ENCODE measurements at places on chromosomes 3 and 15.

- DNase-seq, result no peak
Measured at GRCh38 chr15:83380059-83380458, 67.1 kb upstream of the SH3GL3 start.

- no peak for DNase-seq
Measured at GRCh38 chr3:189577050-189577951, 53.9 kb upstream of the TP63 start.

GRCh38 chr3:65146179-65146578, 458.4 kb upstream of the ADAMTS9 start:
- no peak for DNase-seq

DNA sequence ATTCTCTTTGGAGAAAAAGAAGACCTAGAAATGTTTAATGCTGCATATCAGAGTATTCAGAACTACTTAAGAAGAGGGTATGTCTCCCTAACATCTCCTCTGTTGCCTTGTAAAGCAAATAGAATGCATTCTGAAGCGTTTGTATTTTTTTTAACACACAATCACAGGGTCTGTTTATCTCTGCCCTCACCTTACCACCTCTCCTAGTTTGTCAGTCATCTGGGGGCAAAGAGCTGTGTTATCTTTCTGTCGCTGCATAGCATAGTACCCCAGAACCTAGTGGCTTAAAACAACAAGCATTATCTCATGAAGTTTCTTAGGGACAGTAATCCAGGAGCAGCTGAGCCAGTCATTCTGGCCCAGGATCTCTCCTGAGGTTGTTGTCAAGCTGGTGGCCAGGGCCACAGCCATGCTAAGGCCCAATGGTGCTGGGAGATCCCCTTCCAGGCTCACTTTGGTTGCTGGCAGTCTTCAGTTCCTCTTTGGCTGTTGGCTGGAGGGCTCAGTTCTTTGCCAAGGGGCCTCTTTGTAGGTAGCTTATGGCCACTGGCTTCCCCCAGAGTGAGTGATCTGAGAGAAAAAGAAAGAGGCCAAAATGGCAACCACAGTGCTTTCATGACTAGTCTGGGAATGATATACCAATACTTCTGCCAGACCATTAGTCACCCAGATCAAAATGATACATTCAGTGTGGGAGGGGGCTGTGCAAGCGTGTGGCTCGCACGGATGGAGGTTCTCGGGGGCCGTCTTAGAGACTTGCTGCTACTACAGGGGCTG, 17.8 kb downstream of the EDEM1 start:
- no peak for DNase-seq

GRCh38 chr3:28347374-28348264, 902 bp upstream of the ZCWPW2 start:
- DNase-seq, result no peak

DNA sequence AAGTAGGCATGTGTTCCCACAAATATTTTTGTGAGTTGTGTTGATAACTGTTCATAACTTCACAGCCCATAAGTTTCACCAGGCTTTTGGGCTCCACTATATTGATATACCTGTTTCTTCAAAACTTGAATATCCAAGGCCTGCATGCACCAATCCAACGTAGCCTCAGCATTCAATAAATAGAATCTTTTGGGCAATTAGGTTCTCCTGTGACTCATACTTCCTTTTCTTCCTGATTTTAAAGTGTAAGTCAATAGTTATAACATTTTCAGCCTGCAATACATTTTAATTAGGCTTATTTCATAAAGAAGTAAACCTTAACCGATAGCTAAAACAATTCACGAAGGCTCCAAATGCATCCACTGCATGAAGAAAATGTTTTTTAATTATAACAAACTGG, 97.8 kb upstream of the SPRED1 start:
- DNase-seq, result no peak

DNA sequence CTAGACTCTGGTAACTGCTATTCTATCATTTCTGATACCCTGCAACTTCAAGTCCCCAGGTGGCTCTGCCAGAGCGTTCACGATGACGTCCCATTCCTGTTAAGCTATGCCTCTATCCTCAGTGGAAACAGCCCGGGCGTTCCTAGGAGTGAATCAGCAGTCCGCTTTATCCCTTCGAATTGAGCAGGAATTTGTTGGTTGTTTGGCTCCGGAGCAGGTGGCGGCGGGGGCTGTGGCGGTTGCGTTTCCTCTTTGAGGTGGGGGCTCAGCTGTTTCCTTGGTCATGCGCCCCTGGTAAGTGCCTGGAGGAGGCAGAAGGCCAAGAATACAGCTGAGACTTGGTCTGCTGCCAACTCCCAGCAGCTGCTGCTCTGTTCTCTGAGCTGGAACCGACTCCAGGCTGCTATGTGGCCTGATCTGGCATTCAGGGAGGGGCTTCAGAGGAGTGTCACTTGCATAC, 25.2 kb downstream of the ARPP21 start:
- DNase-seq, result no peak

DNA sequence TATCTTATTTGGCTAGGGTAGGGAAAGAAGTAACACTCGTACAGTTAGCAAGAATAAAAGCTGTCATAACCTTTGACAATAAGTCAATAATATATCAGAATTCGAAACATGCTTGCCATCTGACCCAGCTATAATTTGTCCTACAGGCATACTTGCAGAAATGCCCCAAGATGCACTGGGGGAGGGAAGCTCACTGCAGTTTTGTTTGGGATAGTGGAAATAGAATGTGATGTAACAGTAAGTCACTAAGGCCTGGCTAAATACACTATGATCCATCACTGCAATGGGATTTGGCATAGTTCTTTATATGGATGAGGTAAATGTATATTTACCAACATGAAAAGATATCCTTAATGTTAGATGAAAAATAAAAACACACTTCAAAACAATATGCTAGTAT, 25.5 kb upstream of the TMOD3 start:
- no peak for DNase-seq

DNA sequence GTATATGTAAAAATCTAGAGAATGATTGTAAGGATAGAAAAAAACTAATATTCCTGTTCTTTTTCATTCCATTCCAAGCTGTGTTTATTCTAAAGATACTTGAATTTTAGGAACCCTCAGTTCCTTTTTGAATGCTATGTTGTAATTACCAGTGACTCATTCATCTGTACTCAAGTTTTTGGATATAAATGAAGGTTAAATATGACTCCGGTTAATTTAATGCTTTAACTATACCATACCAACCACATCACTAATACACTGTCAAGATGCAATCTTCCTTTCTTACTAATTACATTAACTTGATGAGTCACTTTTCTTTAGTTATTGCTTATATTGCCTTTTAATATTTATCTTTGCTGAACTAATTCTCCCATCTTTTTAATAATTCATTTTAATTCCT, 68.8 kb upstream of the ZNF148 start:
- no peak for DNase-seq

DNA sequence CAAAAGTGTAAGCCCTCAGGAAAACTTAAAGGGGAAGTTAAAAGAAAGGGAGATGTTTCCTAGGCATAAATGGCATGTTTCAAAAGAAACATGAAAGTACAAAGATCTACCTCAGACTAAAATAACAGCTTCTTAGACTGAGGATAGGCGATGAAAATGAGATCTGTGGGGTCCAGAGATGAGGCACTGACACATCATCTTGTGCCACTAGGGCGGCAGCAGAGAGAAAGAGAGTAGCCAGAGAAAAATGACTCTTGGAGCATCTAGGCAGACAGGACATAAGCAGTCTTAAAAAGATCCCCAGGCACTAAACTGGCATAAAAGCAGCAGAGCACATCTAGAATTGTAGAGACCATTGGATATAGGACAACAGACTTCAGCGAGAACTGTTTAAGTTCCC, 42.5 kb upstream of the RFX7 start:
- DNase-seq, result no peak

- no peak for DNase-seq
Measured at GRCh38 chr15:31336593-31337295, 10.1 kb downstream of the KLF13 start.

DNA sequence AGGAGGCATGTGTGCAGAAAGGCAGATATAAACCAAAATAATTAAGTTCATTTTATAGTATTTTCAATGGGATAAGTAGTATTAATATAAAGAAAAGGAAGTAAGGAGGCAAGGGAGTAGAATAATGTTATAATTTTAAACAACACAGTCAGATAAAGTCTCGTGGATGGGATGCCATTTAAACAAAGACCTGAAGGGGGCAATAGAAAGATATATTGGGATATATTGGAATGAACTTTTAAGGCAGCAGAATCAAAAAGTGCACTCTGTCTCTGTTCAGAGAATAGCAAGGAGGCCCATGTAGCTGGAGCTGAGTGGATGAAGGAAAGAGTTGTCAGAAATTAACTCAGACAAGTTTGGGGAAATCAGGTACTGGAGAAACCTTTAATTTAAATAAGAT, 158.7 kb downstream of the CGGBP1 start:
- DNase-seq, result no peak

GRCh38 chr15:58537033-58537432, 105.2 kb downstream of the LIPC start:
- no peak for DNase-seq

- DNase-seq, result no peak
Measured at GRCh38 chr15:42065468-42065867, 28.9 kb downstream of the PLA2G4D start.

DNA sequence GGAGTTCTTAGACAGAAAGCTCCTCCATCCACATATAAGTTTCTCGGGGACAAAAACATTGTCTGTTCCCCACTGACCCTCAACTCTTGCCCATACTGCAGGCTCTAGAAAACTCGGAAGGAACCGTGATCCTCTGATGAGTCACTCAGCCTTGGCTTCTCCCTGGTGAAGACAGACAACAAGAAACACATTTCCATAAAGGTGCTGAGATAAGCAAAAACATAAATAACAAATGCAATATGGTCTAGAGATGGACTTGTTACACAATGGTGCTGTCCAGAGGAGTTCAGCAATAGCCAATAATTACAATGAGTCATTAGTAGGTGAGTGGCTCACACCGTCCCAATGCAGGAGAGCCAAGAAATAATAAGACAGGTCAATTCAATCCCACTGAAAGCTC, 43.7 kb downstream of the MAGI1 start:
- no peak for DNase-seq

GRCh38 chr3:81459733-81460132, 301.7 kb downstream of the GBE1 start:
- DNase-seq, result no peak

DNA sequence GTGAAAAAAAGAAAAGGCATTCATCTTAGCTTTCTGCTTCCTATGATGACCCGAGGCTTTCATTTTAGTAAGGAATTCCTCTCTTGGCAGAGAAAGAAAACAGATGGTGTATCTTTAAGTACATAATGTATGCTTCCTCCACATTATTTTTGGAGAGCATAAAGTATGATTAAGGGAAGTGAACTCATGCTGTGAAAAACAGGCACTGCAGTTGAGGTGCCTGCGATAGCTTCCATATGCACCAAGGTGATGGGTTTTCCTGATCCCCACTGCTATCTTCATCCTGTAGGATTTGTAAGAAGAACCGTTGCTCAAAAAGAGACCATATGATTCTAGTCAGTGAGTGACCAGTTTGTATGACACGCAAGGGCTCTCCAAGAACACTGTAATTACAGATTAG, 411.5 kb upstream of the MCTP2 start:
- DNase-seq, result no peak

GRCh38 chr15:64163659-64164362, 989 bp upstream of the PPIB start:
- DNase-seq, result no peak

DNA sequence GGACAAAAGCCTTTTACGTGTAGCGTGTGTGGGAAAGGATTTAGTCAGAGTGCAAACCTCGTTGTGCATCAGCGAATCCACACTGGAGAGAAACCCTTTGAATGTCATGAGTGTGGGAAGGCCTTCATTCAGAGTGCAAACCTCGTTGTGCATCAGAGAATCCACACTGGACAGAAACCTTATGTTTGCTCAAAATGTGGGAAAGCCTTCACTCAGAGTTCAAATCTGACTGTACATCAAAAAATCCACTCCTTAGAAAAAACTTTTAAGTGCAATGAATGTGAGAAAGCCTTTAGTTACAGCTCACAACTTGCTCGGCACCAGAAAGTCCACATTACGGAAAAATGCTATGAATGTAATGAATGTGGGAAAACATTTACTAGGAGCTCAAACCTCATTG, 10.5 kb downstream of the ZNF35 start:
- no peak for DNase-seq

DNA sequence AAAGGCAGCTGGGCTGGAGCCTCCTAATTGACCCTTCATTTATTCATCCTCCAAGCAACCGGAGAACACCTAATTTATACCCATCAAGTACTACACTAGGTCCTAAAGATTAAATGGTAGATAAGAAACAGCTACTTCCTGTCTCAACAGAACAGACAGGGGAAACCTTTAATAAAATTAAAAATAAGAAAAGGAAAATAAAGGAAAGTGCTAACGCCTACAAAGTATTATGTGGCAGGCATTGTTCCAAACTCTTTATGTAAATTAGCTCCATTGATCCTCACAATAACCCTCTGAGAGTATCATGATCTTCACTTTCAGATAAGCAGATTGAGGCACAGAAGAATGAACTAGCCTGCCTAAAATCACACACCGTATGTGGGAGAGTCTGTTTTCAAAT, 139.5 kb downstream of the CNTN6 start:
- no peak for DNase-seq

DNA sequence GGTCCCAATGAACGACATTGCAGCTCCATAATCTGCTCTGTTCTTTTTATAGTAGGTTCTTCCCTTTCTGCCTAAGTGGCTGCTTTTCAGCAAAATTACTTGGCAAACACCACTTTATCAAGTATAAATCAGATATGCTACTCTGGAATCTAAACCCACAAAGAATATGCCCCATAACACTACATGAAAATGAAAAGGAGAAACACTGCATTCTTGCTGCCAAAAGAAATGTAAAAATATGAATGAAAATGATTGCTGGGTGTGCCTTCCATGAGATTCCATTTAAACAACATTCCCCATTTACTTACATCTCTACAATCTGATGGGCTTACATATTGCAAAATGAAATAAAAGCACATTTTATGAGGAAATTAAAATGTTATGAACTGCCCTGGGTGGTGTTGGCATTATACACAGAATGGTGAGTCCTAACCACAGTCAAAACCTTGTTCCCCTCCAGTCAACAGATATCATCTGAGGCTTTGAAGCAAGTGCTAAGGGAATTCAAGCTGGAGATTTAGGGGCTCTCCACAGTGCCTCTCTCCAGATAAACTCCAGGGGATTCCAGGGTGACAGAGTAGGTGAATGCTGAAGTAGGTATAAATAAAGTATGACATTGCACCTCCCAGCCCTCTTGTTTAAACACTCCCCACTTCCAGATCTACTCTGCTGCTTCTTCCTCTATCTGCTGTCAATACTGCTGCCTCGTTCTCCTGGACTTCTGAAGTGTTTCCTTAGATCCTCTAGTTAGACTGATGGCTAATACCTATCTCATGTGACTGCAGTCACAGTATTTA, 136.5 kb downstream of the RORA start:
- no peak for DNase-seq

- no peak for DNase-seq
Measured at GRCh38 chr3:184347321-184348056, 10.1 kb downstream of the FAM131A start.

GRCh38 chr3:73572368-73572767, 52.4 kb downstream of the PDZRN3 start:
- no peak for DNase-seq

DNA sequence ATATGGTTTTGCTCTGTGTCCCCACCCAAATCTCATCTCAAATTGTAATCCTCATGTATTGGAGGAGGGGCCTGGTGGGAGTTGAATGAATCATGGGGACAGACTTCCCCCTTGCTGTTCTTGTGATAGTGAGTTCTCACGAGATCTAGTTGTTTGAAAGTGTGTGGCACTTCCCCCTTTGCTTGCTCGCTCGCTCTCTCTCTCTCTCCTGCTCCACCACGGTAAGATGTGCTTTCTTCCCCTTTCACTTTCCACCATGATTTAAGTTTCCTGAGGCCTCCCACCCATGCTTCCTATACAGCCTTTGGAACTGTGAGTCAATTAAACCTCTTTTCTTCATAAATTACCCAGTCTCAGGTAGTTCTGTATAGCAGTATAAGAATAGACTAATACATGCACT, 60.7 kb downstream of the GSK3B start:
- DNase-seq, result no peak
